ENCODE measurements at places on chromosomes 1 and 21.
A peak's percentile ranks its signal among the peaks of the same experiment; 100 is the strongest.

DNA sequence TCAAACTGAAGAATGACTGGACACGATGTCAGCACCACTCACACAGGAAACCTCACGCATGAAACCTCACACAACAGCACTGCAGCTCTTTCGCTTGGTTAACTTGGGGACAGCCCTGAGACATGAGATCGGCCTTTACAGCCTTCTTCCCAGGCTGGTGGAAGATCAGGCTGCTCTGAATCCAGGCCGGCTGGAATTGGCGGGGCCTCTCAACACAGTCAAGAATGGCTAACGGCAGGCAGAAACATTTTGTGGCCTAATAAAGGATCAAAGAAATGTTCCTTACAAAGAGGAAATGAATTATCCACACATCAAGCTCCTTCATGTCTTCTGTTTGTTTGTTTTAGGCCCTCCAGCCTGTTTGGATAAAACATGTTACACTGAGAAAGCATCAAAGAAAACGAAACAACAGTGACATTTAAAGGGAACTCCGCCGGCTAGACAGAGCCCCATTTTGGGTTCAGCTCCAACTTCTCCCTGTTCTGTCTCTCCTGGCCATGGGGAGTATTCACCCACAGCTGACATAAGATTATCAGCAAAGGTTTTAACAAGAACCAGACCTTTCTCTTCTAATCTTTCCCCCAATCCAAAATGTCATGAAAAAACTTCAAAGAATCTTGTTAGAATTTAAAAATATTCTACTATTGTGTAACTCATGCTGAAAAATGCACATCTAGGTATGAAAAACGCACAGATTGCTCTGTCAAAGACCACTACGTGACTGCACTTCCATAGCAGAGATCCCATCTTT, 131.2 kb downstream of the SLC45A1 start:
- DNase-seq, result no peak

DNA sequence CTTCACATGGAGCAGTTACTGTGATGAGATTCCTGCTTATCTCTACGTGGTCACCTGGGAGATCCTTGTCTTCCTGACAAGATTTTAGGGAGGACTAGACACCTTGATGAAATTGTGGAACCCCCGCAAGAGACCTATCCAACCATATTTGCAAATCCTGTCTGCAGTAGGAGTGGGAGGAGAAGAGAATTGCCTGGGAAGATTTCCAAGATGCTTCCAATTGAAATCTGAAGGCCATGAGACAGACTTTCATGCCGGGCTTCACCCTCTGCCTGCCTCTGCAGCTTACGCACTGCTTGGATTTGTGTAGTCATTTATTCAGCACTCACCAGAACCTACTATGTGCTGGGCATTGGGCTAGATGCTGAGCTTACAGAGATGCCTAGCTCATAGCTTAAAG, 106.6 kb downstream of the OMA1 start:
- DNase-seq, result no peak

DNA sequence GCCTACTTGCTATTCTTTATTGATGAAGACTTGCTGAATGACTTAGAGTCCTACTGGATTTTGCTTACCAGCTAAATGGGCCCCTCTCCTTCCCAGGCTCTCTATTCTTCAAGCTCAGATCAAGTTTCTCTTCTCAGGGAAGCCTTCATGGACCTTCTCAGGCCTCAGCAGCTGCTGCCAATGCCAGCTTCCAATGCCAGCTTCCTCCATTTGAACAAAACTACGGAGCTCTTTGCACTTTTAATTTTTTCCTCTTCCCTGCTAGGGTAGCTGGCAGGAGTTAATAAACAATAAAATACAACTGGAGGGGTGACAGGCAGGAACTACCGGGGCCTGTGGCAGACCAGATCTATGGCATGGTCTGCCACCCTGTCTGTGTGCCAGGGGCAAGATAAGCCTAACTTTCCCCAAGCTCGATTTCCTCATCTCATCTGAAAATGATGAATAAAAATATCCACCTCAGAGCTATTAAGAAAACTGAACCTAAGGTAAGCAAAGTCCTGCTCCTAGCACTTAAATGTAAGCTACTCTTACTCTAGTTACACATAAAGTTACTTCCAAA, 995 bp upstream of the IPO13 start:
- DNase-seq, result no peak

- no peak for DNase-seq
Measured at GRCh38 chr1:67793562-67793961, 39.7 kb downstream of the GNG12 start.

GRCh38 chr1:13828454-13829151, 128.6 kb downstream of the PRDM2 start:
- DNase-seq, result peak; percentile 26

DNA sequence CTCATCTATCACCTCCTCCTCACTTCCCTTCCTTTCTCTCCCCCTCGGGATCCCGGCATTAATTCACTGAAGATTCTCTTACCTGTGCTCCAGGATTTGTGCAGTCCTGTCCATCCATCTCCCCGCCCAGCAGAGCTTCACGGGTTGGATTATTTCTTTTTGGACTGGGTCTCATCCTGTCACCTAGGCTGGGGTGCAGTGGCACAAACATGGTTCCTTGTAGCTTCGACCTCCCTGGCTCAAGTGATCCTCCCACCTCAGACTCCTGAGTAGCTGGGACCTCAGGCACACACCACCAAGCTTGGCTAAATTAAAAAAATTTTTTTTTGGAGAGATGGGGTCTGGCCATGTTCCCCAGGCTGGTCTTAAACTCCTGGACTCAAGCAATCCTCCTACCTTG, 12.3 kb upstream of the CSF3R start:
- no peak for DNase-seq

DNA sequence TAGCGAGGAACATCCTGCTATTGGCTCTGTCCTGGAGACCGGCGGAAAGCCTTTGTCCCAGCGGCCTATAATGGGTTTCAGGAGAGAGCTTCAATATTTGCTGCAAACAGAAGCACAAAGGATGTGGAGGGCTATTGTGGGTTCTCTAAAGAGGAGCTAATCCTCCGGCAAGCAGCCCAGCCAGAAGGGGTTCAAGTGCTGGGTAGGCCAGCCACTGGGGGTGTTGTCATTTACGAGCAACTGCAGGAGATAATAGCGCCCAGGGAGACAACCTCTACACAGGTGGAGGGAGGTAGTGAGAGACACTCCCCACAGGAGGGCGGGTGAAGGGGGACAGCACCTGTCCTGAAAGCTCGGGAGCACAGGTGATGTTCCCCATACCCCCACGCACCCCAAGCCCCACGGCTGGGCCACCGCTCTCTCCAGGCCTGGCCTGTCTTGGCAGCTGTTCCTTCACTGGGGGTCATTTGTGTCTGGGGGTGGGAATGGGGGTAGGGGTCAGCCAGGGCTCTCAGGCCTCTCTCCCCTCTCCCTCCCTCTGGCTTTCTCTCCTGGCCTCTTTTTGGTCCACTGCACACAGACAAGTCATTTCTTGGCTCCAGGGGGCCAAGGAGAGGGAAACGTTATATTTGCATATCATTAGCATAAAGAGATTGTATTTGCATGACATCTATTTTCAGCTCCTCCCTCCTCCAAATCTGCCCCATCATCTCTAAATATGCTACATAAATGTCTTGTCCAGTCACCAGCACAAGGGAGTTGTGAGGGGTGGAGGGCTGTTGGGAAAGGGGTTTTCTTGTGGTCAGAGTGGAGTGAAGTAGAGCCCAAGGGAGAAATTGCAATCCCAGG, 22.0 kb upstream of the SLC26A9 start:
- DNase-seq, result no peak

GRCh38 chr1:244097523-244098405, 46.7 kb downstream of the ZBTB18 start:
- DNase-seq, result no peak

GRCh38 chr1:43229826-43230780, 39.7 kb upstream of the TMEM125 start:
- no peak for DNase-seq

- no peak for DNase-seq
Measured at GRCh38 chr1:9271861-9272595, 20.7 kb upstream of the SPSB1 start.

- DNase-seq, result no peak
Measured at GRCh38 chr1:46562498-46562897, 11.1 kb upstream of the KNCN start.

GRCh38 chr1:64049900-64050540, 153.4 kb upstream of the UBE2U start:
- DNase-seq, result no peak

GRCh38 chr1:223222377-223222776, 79.3 kb upstream of the TLR5 start:
- no peak for DNase-seq

DNA sequence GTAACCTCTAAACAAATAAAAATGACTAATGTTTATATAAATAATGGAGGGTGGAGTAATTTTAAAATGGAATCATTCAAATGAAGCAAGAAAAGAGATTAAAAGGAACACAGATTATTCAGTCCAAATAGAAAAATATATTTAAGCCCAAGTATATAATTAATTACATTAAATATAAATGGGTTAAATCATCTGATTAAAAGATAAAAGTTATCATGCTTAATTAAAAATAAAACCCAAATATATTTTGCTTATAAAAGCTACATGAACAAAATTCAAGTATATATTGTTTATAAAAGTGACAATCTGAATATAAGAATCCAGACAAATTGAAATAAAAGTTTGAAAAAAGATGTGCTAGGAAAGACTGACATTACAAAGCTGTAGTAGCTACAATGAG, 63.9 kb upstream of the ACTRT2 start:
- DNase-seq, result no peak

- DNase-seq, result no peak
Measured at GRCh38 chr1:234933475-234933874, 195.2 kb downstream of the TOMM20 start.

DNA sequence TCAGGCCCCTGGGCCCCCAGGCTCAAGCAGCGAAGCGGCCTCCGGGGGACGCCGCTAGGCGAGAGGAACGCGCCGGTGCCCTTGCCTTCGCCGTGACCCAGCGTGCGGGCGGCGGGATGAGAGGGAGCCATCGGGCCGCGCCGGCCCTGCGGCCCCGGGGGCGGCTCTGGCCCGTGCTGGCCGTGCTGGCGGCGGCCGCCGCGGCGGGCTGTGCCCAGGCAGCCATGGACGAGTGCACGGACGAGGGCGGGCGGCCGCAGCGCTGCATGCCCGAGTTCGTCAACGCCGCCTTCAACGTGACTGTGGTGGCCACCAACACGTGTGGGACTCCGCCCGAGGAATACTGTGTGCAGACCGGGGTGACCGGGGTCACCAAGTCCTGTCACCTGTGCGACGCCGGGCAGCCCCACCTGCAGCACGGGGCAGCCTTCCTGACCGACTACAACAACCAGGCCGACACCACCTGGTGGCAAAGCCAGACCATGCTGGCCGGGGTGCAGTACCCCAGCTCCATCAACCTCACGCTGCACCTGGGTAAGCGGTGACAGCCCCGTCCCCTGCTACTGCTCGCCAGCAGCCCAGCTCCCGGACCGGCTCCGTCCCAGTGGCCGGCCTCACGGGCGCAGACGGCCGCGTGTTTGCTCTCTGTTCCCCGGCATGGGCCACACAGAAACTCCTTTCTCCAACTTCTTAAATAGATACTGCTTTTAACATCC, 539 bp downstream of the LAMC1 start:
- DNase-seq, result peak; percentile 70

DNA sequence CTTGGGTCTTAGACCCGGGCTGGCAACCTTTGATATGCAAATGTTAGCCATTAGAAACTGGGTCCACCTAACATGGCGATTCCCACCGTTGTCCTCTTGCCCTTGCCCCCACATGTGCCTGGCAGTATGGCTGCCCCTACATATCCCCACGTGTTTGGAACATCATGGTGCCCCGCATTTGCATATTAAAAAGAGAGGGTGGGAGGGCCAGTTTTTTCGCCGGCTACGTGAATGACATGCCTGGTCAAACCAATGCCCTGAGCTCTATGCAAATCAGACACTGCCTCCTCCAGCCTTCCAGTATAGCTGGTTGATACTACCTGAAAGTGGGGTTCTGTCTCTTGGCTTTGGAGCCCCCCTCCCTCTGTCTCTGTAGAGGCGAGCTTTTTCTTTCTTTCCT, 133.0 kb downstream of the CDC42BPA start:
- no peak for DNase-seq

- no peak for DNase-seq
Measured at GRCh38 chr1:15944308-15945010, 31.4 kb downstream of the ZBTB17 start.
